ENCODE measurements at places on chromosomes 7 and 10.

- no peak for DNase-seq
Measured at GRCh38 chr7:15828881-15829280, 142.4 kb upstream of the MEOX2 start.

GRCh38 chr7:151077705-151078232, 2.8 kb downstream of the FASTK start:
- DNase-seq = no peak

DNA sequence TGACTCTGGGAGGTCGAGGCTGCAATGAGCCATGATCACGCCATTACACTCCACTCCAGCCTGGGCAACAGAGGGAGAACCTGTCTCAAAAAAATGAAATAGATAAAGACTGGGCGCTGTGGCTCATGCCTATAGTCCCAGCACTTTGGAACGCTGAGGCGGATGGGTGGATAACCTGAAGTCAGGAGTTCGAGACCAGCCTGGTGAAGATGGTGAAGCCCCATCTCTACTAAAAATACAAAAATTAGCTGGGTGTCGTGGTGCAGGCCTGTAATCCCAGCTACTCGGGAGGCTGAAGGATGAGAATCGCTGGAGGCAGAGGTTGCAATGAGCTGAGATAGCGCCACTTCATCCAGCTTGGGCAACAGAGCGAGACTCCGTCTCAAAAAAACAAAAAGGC, 1.1 kb upstream of the DDX21 start:
- DNase-seq = no peak

DNA sequence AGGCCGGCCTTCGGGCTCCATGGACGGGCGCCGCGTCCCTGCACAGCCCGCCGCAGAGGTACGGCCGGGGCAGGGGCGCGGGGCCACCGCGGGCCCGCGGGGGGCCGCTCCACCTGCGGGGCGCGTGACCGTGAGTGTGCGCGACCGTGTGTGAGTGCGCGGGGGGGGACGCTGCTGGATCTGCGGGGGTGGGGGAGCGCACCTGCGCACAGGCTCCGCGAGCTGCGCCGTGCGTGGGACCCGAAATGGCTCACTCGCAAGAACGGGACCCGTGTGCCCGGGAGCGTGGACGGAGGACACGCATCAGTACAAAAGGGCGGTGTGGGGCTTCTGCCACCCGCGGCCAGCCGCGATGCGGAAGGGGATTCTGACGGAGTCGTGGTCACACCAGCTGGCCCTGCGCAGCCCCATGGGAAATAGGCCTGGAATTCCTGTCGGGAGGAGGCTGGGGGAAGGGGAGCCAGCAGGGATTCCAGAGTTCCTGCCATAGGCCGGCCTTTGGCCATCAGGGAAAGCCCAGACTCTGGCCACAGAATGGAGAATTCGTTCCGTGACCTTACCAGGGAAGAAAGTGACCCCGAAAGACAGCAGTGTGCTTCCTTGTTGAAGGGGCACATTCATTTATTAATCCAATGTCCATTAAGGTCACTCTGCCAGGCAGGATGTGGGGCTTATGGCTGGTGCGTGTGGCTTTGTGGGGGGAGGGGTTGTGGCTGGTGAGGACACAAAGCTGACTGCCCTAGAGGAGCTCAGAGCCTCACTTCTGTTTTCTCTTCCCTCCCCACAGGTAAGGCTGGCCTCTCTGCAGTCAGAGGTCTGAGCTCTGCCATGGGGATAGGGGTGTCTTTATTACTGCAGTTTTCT, 494 bp downstream of the REPIN1 start:
- peak; percentile 73 for DNase-seq

GRCh38 chr7:151575410-151575809, 55.7 kb upstream of the RHEB start:
- no peak for DNase-seq

DNA sequence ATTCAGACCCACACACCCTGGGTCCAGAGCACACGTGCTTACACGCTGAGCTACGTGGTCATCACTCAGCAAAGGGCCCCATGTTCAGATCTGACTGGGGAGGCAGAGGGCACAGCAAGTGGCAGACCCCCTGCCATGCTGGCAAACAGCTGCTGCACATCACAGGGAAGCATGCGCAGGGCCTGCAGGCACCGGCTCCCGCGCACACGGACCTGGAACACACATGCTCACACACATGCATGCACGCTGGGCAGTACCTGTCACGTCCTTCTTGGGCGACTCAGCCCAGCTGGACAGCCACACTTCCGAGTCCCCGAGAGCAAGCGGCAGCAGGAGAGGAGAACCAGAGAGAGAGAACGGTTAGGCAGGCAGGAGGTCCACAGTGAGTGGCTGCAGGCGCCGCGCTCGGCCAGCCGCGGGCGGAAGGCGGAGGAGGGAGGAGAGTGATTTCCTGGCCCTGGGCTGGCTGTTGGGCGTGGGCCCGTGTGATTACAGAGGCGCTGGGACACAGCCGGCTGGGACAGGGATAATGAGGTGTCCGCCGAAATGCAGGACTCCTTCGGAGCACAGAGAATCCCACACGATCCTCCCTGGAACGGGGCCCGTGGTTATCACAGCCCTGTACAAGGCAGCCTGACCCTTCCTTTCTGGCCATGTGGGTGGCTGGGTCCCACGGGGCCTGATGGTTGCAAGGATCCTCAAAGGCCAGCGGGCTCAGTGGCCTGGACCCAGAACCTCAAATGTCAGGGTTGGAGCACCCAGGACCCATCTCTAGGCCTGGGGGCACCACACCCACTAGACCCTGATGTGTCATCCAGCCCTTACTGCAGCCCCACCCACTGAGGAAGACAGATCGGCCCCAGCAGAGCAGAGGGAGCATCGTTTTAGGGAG, 175.1 kb downstream of the NEURL1 start:
- no peak for DNase-seq

DNA sequence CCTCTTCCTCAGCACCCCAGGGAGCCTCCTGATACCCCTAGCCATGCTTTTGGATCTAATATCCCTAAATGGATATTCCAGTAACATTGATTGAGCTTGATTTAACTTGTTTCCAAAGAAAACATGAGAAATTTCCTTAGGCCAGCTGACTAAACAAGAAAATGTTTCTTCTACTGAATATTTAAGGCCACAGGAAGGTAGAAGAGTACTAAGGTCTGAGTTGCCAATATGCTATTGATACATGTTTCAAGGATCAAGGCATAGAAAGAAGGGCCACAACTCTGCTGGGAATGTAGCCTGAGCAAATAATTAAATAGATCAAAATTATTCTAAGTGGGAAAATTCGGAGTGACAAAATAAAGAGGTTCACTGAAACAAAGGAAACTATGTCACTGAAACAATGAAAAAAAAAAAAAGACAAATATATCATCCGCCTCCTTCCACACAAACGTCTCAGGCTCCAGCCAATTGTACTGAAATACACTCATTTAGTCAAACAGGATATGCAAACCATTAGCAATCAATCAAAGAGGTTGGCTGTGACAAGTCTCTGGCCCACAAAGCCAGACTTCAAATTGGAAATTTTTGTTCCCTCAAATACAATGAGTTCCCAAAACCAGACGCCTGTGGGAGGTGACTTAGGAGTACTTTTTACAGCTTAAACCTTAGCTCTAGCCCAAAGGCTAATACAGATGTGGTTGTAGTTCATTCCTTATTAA, 396.2 kb downstream of the HTR7 start:
- DNase-seq = no peak

GRCh38 chr10:17128261-17128660, 1.4 kb downstream of the CUBN start:
- no peak for DNase-seq

- no peak for DNase-seq
Measured at GRCh38 chr7:151460474-151460855, 20.5 kb upstream of the CRYGN start.

DNA sequence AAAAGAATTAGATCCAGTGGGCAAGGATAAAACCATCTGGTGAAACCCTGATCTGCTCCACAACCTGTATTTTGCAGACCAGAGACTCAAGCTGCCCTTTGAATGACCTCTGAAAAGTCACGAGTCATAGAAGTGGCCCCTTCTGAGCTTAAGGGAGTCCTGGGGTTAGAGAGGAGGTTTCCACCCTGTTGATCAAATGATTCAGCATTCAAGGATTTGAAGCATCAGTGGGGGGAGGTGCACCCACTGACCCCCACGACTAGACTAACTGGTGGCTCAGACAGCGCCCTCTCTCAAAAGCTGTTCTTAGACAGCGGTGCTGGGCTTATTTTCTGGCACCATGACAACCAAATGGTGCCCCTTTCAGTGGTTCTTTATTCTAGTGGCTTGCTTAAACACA, 44.3 kb downstream of the PLCE1 start:
- DNase-seq = no peak

GRCh38 chr7:37448011-37448635, 541 bp downstream of the ELMO1 start:
- no peak for DNase-seq

DNA sequence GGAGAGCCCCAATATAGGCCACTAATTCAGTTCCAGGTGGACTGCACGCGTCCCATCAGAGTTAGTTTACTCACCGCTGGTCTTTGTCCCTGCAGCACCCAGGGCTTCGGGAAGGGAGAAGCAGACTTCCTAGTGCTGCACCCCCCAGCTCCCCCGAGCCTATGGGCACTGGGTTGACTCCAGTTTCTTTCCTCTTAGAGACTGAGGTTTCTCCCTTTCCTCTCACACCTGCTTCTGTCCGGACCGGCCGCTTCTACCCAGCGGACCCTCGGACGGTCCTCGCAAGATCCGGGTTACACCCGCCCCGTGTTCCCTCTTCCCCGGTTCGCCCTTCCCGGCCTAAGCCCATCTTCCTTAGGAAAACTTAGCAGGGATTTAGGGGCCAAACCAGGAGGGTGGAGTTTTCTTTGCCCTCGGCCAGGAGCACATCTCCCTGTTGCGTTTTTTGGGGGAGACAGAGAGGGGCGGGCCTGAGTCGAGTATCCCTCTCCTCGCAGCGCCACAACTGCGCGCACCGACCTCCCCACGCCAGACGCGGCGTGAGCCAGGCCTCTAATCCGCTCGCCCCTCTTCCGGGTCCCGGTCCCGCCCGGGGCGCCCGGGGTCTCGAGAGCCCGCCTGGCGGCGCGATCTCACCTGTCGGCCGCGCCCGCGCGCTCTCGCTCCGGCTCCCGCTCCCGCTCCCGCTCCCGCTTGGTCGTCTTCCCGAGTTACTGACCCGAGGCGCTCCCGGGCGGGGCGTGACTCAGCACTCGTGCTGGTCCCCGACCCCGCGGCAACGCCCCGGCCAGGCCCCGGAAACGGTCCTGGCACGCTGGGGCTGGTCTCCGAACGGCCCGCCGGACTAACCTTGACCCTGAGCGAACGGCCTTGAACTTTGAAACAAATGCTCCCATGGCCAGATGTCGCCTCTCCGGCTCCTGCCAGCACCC, at the start of gene AIFM2:
Gene AIFM2 (minus strand): TSS at position 728 of the 932 bp plus-strand sequence. CDS start 8,741 bp downstream, outside the sequence.
- DNase-seq = peak; percentile 50

Data from CD4-positive, CD25-positive, alpha-beta regulatory T cell (primary cell).